Activated CD4-positive, alpha-beta T cell treated with anti-CD3 and anti-CD28 coated beads for 24 hours (primary cell): ENCODE measurements at places on chromosomes 7 and 10.

- no peak for DNase-seq
Observed at GRCh38 chr7:30321089-30321881, 36.9 kb downstream of the ZNRF2 start.

GRCh38 chr10:86077271-86077670 is 289.3 kb downstream of the GRID1 start:
- no peak for DNase-seq

- DNase-seq, result no peak
Observed at GRCh38 chr7:80542398-80542797, 30.5 kb upstream of the GNAT3 start.

DNA sequence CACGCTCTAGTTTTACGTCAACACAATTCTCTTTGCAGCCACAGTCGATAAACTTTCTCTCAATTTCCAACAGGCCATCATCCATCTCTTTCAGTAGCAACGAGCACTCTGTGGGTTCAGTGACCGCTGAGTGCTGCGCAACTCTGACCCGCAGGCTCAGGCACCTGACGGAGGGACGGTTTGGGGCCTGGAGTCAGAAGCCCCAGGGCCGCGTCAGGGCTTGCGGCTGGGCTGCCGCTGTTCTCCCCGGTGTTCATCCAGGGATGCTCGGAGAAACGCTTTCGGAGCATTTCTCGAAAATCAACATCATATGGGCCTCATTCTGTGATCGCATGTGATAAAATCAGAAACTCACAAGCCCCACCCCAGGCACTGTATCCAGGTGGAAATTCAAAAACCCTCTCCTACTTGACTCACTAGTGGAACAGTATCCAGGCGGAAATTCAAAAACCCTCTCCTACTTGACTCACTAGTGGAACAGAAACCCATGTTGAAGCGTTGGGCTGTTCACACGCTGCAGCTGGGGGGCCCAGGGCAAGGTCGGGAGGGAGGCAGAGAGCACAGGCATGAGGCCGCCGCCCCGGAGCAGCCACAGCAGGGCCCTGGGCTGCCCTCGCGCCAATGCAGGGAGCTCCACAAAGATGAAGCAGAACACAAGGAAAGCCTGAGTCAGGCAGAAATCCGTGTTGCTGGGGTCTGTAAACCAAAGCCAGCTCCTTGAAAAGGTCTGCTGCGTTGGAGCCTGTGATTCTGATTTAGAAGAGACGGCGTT is 73.3 kb upstream of the NKX6-2 start:
- DNase-seq, result no peak

DNA sequence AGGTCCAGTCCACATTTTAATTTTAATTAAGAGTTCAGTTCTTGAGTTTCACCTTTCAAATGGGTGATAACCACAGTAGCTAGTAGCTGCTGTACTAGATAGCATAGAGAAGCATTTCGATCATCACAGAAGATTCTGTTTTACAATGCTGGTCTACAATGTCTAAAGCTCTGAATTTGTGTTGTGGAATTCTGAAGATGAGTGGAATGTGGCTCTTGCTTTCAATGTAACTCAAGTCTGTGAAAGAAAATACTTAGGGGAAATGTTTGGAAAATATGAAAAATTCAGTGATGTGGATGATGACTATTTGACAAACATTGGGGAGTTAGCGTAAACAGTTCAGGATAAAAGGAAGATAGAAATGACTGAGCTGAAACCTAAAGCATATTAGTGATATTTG is 139.4 kb downstream of the GNAT3 start:
- DNase-seq, result no peak

- no peak for DNase-seq
Observed at GRCh38 chr10:13321576-13321975, 21.7 kb upstream of the PHYH start.

GRCh38 chr7:33798686-33799325 is 106.5 kb upstream of the BMPER start:
- DNase-seq, result no peak

- no peak for DNase-seq
Observed at GRCh38 chr10:99785646-99786045, 3.2 kb downstream of the ABCC2 start.

DNA sequence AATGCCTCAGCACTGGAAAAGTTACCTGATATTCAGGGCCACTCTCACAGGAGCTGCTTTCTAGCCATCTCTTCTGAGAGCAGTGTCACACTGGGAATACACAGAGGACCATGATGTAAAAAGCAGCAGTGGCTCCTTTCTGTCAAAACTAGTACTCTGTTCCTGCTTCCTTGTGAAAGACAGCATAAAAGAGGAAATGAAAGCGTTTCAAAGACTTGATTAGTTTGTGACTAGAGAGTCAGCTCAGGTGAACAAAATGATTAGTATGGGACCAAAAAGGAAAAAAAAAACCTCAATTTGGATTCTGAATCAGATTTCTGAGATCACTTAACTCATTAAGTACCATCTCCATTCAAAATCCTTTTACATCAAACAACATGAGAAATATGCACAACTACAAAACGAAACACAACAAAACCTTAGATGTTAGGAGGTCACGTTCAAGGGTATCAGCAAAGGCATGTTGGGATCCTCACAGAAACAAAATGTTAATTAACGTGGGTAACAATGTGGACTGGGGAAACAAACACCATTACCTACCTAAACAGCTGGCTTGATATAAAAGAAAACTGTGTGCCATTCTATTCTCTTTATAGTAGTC is 103.7 kb downstream of the MACC1 start:
- DNase-seq, result no peak

GRCh38 chr10:132648072-132648850 is 110.7 kb downstream of the INPP5A start:
- DNase-seq, result no peak

GRCh38 chr7:87354749-87355148 is 9.3 kb downstream of the CROT start:
- DNase-seq, result no peak

- no peak for DNase-seq
Observed at GRCh38 chr10:53233749-53234148, 461.2 kb upstream of the MBL2 start.

- no peak for DNase-seq
Observed at GRCh38 chr10:45052700-45053099, 52.0 kb downstream of the ZNF22 start.

DNA sequence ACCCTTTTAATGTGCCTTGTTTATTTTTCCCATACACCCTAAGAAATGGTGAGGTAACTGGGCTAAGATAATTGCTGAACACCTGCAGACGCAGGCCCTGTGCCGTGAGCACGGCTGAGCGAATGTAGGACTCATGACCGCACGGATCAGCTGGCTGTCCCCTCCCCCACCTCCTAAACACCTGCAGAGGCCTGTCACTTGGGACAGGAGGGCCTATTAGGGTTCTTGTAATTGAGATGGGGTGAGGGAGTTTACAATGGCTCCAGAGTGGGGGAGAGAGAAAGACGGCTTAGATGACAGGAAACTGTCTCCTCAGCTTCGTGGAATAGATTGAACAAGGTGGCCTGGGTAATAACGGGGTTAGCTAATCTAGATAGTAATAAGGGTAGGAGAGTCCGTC is 291.7 kb upstream of the HABP2 start:
- no peak for DNase-seq

GRCh38 chr10:48439581-48440041 is 133.1 kb downstream of the MAPK8 start:
- DNase-seq, result no peak

GRCh38 chr10:34655286-34656170 is 159.6 kb downstream of the PARD3 start:
- DNase-seq, result peak; percentile 3

GRCh38 chr7:96380111-96380512 is 58.2 kb upstream of the SLC25A13 start:
- no peak for DNase-seq

GRCh38 chr7:2926896-2927405 is 82.8 kb upstream of the GNA12 start:
- no peak for DNase-seq

DNA sequence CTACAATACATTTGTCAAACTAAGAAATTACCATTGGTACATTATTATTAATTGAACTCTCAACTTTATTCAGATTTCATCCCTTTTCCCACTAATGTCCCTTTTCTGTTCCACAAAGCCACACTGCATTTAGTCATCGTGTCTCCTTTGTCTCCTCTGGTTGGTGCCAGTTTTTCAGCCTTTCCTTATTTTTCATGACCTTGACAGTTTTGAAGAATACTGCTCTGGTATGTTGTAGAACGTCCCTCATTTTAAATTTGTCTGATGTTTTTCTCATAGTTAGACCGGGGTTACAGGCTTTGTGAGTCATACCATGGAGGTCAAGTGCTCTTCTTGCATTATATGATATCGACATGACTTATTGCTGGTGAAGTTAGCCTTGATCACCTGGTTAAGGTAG is 173.3 kb upstream of the AGK start:
- no peak for DNase-seq

- DNase-seq, result no peak
Observed at GRCh38 chr7:22094413-22095342, 149.0 kb upstream of the CDCA7L start.

- no peak for DNase-seq
Observed at GRCh38 chr10:6083523-6084475, 5.0 kb upstream of the RBM17 start.

- DNase-seq, result no peak
Observed at GRCh38 chr7:106666353-106666752, 5.4 kb upstream of the CCDC71L start.

- peak; percentile 17 for DNase-seq
Observed at GRCh38 chr10:100009283-100009792, 409 bp downstream of the DNMBP start.

GRCh38 chr7:12638851-12639456 is 48.5 kb upstream of the ARL4A start:
- no peak for DNase-seq

DNA sequence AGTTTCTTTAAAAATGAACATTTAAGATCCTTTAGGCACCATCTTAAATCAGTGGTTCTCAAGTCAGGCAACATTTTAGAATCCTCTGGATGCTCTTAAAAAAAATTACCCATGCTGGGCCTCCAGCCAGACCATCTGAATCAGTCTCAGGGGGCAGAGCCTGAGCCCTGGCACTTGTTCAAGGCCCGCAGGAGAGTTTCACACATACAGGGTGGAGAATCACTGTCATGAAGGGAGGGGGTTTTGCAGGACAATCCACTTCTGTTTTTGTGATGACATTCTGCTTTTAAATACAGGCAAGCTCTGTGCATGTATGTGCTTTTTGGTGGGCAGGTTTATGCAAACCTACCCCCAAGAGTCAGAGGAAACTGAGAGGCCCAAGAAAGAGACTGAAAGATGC is 268.6 kb downstream of the SEC23IP start:
- DNase-seq, result no peak

- DNase-seq, result no peak
Observed at GRCh38 chr7:44706788-44707557, 41.7 kb upstream of the ZMIZ2 start.

DNA sequence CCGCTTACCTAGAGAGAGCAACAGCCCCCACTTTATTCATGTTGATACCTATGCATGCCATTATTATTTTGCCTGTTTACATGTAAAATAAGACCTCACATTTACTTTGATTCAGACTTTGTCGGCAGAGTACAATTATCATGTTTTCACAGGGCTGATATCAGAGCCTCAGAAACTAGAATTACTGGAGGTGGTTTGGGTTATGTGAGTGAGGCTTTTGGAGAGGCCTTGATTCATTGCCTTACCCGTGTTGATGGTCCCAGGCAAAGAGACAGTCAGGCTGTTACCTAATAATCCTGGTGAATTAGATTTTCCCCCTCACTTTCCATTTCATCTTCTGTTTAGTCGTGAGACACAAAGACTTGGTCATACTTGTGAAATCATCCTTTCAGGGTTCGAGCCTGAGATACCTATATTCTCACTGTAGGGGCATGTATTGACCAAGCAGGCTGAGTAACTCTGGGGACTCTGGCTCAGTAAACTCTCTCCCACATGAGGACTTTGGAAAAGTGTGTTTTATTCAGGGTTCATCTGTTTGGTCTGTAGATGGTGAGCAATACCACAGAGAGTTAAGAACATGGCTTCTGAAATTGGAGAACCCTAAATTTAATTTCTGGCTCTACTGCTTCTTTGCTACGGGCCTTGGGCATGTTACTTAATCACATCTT is 150.9 kb downstream of the CELF2 start:
- DNase-seq, result no peak

GRCh38 chr7:114830952-114831351 is 90.9 kb upstream of the MDFIC start:
- DNase-seq, result no peak

DNA sequence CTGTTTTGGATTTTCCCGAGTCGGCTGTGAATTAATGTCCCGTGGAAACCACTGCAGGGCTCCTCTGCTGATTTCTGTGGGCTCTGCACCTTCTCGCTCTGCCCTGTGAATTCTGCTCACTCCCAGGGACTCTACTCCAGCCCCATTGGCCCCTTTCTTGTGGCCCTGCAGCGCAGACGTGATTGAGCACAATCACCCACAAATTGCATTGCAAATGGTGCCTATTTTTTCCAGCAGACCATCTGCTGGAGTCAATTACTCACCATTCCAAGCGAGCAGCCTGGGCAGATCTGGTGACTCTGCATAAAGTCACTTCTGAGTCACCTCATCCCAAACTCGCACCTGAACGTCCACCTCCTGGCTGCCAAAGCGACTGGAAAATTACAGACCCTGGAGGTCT is 235.8 kb downstream of the PAXIP1 start:
- no peak for DNase-seq

DNA sequence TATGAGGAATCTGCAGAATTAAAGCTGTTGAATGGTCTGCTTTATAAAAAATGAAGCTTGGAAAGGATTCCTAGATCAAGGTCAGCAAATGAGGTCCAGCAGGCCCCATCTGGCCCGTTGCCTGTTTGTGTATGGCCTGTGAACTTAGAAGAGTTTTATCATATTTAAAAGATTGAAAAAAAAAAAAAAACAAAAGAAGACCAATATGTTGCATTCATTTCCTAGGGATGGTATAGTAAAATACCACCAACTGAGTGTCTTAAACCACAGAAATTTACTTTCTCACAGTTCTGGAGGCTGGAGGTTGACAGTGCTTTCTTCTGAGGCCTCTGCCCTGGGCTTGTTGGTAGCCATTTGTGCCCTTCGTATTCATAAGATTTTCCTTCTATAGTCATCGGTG is 109.2 kb downstream of the PPP1R3A start:
- DNase-seq, result no peak

GRCh38 chr10:120643351-120643750 is 186.3 kb downstream of the PLPP4 start:
- DNase-seq, result no peak

GRCh38 chr10:125928928-125929585 is 32.7 kb downstream of the FANK1 start:
- DNase-seq, result no peak

GRCh38 chr7:70288781-70289456 is 690.6 kb downstream of the AUTS2 start:
- no peak for DNase-seq

- DNase-seq, result no peak
Observed at GRCh38 chr10:93028883-93029282, 31.7 kb upstream of the CYP26C1 start.

DNA sequence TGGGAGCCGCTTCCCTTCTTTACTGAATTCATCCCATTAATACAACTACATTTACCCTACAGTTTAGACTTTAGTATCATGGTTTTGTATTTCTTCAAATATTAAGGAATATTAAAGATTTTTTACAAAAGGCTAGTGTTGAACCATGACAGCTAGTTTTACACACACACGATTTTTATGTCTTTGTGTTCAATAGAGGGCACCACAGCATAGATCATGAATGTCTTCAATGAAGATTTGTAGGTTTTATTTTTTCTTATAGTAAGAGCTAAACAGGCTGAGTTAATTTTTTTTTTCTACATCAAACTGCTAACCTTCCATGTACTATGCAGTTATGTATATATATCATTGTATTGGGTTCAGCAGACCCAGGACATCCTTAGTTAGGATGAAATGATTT is 76.9 kb downstream of the SNX10 start:
- no peak for DNase-seq
